ENCODE measurements at places on chromosomes 7 and 10.
A peak's percentile ranks its signal among the peaks of the same experiment; 100 is the strongest.

DNA sequence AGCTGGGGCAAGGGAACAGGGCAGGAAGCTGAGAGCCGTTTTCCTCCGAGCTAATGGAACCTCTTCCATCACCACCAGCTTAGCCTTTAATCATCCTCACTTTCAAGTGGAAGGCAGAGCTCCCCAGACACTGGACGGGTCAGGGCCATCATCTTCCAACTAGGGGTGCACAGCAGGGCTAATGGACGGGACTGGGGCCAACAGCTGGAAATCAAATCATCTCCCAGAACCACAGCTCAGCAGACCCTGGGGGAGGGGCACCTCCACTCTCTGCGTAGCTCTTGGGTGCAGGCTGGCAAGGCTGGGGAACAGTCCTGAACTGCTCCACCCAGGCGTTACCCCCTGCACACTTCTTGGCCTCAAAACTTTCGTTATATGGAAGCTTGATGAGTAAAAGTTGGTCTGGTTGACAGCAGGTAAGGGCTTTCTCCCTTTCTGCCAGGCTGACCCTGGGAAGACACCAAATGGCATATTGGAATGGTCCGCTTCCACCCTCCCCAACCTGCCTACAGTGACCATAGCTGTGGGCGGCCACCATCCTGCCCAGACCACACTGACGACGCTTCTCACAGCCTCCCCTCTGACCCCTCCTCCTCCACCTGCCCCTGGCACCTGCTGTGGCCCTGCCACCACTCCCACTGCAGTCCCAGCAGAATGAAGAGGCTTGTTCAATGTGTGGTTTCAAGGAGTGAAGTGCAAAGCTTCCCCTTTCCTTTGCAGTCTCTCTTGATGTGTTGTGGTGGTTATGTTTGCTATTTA is 51.7 kb upstream of the RET start:
- DNase-seq = no peak

- no peak for DNase-seq
These were observed 164.3 kb upstream of the FAM3C start for GRCh38 chr7:121560267-121560990.

- no peak for DNase-seq
These were observed 23.9 kb downstream of the NT5C3A start for GRCh38 chr7:33038639-33039038.

DNA sequence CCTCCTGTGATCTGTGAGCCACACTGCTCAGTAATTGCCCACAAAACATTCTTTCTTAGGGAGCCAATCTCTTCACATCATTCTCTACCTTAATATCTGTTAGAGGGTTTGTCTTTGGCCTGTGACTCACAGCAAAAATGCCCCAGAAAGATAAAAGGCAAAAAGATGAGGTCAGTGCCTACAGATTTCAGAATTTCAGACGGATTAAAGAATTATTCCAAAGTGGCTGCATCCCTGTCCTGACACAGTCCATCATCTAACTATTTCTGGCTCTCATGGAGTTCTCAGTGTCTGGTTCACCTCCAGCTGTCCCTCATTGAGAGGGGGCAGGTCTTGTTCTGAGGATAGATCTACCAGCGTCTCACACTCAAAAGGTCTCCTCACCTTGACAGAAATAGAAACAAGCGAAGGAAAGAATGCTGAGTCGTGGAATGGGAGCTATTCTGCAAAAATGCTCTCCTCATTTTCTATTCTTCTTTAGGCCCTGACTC is 138.5 kb upstream of the AOAH start:
- no peak for DNase-seq

- no peak for DNase-seq
These were observed 59.9 kb downstream of the MGMT start for GRCh38 chr10:129526943-129527342.

DNA sequence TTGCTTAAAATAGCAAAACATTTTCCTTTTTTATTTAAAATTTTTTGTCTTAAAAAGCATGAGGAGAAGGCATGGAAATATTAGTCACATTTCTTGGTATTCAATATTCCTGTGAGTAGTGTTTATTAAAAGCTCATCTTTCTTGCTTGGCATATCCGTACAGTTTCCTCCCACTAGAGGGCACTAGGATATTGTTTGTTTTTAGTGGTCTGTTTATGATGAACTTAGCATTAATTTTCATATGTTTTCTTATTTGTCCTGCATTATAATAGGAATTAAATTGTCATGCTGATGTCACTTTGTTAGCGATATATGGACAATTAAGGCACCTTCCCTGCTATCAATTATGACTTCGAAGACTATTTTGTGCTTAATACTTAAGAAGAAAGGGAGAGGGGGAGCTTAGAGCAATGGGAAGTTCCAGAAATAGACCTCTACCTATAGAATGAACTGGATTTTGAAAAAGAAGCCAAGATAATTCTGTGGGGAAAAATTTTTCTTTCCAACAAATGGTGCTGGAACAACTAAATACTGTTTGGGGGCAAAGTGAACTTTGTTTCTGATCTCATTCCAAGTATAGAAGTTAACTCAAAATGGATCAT is 91.0 kb upstream of the STRIP2 start:
- DNase-seq = peak; percentile 69

DNA sequence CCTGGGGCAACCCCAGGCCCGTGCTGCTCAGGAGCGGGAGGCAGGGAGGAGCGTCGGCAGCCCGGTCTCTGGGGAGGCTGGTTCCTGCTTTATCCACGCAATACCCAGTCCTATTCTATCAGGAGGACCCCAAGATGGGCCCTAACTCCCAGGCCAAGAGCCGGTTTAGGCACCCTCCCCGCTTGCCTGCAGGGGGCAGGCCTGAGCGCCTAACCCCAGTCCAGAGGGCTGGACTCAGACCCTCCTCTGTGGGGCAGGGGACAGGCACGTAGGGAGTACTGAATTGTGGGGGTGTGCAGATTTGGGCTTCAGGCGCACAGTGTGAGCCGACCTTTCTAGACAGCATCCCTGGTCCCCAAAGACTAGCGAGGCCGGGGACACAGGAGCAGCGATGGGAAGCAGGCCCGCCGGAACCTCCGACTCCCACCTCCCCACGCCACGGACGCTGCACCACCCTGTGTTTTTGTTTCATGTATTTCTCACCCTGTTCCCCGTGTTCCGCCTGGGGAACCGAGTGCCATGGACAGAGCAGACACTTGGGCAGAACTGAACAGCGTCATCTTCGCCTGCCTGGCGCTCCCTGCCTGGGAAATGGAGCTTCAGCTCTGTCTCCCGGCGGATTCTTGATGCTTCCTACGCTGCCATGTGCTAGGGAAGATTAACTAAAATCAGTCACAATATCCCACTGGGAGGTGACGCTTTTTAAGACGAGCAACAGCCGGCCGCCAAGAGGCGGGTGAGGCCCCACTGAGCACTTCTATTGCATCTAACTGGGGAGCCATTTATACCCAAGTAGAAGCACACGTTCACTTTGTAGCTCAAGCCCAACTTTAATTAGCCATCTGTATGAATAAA is 5.3 kb downstream of the NUDT1 start:
- DNase-seq = no peak

GRCh38 chr10:93565446-93565845 is 1.0 kb upstream of the FFAR4 start:
- no peak for DNase-seq

DNA sequence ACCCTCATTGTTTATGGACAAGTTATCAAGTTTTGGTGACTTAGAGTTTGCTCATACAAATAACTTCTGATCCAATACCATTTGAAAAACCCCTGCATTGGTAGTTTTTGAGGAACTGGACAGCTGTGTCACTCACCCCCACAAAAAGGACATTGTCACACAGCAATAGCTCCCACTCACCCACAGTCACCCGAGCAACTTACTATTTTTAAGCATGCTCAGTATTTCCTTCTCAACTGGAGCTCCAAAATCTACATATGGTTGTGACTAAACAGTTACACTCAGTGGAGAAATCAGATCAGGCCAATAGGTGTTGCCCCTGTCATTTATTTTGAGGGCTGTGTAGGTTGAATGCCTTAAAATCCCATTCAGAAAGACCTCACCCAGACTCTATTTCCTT is 165.2 kb upstream of the AUTS2 start:
- no peak for DNase-seq

DNA sequence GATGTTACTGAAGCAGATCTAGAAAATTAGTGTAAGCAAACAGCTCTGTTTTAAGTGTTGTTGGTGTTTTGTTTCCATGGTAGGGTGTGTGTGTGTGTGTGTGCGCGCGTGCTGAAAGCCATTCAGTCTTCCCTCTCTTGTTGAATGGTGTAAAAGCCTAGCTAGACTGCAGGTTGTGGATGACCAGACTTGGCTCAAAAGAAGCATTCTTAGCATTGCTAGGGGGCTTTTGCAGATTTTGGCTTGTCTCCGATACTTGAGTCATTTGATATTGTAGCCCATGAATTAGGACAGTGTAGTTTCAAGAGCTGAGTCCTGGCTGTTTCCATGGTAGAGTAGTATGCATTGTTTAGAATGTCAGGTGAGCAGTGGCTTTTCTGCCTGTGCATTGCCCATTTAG is 99.1 kb downstream of the SND1 start:
- peak; percentile 89 for DNase-seq

- DNase-seq = no peak
These were observed 76.4 kb upstream of the PTER start for GRCh38 chr10:16360425-16360824.
